ENCODE measurements at places on chromosomes 2 and 18. TPM values are rescaled to one million over a fixed set of nuclear protein-coding genes. Genes with fewer than 3 reads are reported as not detected.

GRCh38 chr2:16142383-16143361, 202.3 kb downstream of the MYCN start:
- DNase-seq, result no peak

- DNase-seq, result no peak
These were observed 123.1 kb downstream of the KYNU start for GRCh38 chr2:143000599-143000998.

DNA sequence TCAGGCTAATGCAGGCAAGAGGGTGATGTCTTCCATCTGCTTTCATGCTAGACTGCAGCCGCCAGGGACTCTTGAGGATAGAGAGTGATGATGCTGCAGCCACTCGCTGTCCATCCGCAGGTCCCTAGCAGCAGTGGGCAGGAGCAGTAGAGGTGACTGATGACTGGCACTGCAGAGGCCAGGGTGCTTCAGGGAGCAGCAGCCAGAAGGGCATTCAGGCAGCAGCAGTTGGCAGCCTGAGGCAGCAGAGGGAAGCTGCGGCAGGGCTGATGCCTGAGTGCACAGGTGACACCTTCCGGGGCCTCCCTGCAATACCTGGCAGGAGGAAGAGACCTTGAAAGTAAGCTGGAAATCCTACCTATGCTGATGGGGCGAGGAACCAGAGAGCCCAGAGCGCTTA, 214.2 kb downstream of the ICOS start:
- DNase-seq, result no peak

Gene SP140
- 0.36 TPM for total RNA-seq

Gene CRACDL
- total RNA-seq, result not detected

Data from osteoblast (primary cell).